Spinal cord (tissue), 10 donors: ENCODE measurements at places on chromosomes 1 and 21.

DNA sequence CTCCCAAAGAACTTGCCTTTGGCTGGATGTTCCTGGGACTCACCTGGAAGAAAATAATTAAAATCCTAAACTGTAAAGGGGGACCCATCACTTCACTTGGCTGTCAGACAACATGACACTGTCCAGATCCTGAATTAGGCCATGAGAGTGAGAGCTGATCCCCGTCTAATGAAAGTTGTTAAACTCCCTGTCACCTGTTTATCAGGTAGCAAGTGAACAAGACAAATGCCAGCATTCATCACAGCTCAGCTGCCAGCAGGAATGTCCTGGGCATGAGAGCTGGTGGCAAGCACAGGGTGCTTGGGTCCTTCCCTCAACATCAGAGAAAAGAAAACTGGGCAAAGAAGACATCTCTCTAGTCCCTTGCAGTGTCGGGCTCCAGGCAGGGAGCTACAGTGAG is 23.8 kb downstream of the PMVK start:
- DNase-seq, result no peak

- no peak for DNase-seq
Observed at GRCh38 chr1:222991908-222992307, 151.1 kb downstream of the TLR5 start.

DNA sequence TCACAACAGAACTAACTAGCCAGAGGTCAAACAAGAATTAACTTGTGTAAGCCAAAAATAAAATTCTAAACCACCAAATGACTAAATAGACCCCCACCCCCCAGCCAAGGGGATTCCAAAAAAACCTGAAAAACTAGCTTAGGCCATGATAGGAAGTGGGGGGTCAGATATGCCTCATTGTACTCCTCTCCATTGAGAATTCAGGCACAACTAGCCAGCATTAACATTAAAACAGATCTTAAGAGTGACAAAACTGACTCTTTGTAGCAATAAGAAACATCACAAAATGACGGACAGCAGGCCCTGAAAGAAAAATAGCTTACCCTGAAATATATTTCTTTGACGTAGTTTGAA is 103.0 kb upstream of the ETV3 start:
- DNase-seq, result no peak

DNA sequence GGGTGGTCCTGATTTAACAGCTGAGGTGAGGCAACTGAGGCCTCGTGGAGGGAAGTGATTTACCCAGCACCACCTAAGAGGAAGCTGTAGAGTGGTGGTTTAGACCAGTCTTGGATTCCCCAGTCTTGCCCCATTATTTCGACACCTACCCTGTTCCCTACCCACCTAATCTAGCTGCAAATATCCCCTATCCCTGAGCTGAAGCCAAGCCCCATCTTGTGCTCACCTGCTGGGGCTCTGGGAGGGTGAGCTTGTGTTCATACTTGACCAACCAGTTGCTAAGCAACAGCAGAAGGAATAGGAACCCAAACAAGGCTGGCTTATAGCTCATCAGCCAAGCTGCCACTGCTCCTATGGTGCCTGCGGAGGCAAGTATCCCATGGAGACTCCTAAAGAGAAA is 2.0 kb downstream of the TEX46 start:
- DNase-seq, result peak; percentile 43

GRCh38 chr1:175127565-175127964 is 59.9 kb downstream of the TNN start:
- DNase-seq, result no peak

- no peak for DNase-seq
Observed at GRCh38 chr1:69038379-69038778, 529.3 kb upstream of the LRRC7 start.

DNA sequence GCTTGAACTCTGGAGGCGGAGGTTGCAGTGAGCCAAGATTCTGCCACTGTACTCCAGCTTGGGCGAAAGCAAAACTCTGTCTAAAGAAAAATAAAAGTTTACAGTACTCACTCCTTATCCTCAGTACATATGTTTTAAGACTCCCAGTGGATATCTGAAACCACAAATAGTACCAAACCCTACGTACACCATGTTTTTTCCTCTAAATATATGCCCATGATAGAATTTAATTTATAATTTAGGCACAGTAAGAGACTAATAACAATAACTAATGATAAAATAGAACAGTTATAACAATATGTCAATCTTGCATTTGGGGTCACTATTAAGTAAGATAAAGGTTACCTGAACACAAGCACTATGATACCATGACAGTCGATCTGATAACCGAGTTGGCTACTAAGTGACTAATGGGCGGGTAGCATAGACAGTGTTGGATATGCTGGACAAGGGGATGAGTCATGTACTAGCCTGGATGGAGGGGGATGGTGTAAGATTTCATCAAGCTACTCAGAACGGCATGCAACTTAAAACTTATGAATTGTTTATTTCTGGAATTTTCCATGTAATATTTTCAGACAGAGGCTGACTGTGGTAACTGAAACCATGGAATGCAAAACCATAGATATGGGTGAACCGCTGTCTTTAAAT is 43.7 kb downstream of the ST7L start:
- DNase-seq, result no peak
